ENCODE measurements at places on chromosomes 4 and X.

GRCh38 chr4:87895964-87896621, 63.3 kb downstream of the MEPE start:
- no peak for DNase-seq

- no peak for DNase-seq
Observed at GRCh38 chr4:126405369-126405982, 1090.7 kb downstream of the FAT4 start.

DNA sequence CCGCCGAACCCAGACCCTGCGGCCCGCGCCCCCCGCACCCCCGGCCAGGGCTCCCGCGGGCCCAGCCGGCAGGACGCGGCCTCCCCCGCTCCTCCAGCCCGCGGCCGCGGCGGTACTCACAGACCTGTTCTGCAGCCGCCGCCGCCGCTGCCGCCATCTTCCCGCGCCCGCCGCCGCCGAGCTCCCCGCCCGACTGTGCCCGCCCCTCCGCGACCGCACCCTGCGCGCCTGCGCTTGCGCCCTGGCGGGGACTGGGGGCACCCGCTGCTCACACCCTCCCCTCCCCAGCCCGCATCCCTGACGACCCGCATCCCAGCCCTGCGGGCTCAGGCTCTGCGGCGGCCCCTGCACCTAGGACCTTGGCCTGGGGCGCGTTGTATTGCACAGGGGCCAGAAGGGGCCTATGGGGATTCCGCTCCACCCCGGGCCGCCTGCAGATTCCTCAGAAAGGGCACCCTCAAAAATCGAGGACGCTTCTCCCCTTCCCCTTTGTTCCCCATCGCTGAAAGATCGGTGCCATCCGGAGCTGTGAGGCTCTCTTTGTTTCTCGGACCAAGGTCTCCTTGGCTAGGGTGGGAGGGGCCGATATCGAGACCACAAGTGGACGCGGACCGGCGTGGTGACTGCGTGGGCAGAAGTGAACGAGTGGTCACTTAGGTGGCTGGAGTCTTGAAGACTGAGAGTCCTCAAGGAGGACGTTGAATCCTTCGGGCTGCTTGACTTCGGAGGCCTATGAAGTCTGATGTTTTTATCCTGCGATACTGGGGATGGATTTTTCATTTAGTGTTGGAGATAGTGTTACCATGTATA, at the start of gene SGCB:
TSS of gene SGCB (minus strand) at position 197 of the 810 bp plus-strand sequence. CDS start at position 157, 40 bp downstream.
- no peak for DNase-seq

- peak; percentile 16 for DNase-seq
Observed at GRCh38 chr4:41256740-41257256, at the start of gene UCHL1. TSS of gene UCHL1 (plus strand) at chr4:41256928. CDS start at chr4:41256977, 49 bp downstream.

GRCh38 chrX:46582966-46583365, 9.4 kb downstream of the CHST7 start:
- no peak for DNase-seq

- DNase-seq = no peak
Observed at GRCh38 chr4:6008766-6009385, 9.4 kb downstream of the C4orf50 start.

- peak; percentile 45 for DNase-seq
Observed at GRCh38 chrX:106898462-106898861, 4.7 kb downstream of the RIPPLY1 start.

GRCh38 chr4:156870131-156870530, 101.5 kb downstream of the PDGFC start:
- DNase-seq = no peak

- DNase-seq = no peak
Observed at GRCh38 chrX:134975516-134975915, 15.3 kb upstream of the SMIM10 start.

- DNase-seq = no peak
Observed at GRCh38 chr4:82528074-82528473, 33.7 kb downstream of the TMEM150C start.

DNA sequence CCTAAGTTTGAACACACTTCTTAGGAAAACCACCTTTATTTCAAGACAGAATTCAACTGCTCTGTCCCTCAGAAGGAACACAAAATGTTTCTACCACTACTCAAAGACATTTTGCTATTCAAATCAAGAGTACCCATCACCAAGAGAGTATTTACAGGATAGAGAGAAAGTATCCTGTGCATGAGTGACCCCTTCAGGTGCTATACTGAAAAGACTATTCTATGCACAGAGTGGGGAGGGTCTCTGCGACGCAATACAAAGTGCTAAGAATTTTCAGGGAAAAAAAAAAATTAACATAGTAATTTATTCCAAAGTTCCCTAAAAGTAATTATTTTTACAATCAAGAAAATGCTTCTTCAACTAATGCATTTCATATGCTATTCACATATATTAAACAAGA, 346.4 kb upstream of the FAM241A start:
- no peak for DNase-seq

- peak; percentile 85 for DNase-seq
Observed at GRCh38 chr4:74555231-74555630, 110.3 kb downstream of the AREG start.

DNA sequence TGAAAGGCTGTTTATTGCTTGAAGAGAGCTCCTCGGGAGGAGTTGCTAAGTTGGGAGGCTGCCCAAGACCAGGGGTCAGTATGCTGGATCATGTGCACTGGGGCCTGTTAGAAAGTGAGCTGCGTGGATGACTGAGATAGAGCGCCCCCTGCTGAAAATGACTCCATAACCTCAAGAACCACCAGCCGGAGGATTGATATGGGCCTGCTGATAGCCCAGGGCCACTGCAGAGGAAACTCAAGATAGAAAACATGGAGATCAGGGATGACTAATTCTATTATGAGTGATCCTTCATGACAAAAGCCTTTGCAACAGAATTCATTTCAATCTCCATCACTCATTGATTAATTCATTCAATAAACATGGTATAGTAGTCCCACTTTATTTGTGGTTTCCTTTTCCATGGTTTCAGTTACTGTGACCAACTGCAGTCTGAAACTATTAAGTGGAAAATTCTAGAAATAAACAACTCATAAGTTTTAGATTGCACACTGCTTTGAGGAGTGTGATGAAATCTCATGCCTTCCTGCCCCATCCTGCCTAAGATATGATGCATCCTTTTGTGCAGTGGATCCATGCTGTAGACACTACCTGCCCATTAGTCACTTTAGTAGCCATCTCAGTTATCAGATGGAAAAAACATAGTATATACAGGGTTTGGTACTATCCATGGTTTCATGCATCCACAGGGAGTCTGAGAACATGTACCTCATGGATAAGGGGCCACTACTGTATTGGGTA, 126.7 kb upstream of the MBNL3 start:
- DNase-seq = no peak

DNA sequence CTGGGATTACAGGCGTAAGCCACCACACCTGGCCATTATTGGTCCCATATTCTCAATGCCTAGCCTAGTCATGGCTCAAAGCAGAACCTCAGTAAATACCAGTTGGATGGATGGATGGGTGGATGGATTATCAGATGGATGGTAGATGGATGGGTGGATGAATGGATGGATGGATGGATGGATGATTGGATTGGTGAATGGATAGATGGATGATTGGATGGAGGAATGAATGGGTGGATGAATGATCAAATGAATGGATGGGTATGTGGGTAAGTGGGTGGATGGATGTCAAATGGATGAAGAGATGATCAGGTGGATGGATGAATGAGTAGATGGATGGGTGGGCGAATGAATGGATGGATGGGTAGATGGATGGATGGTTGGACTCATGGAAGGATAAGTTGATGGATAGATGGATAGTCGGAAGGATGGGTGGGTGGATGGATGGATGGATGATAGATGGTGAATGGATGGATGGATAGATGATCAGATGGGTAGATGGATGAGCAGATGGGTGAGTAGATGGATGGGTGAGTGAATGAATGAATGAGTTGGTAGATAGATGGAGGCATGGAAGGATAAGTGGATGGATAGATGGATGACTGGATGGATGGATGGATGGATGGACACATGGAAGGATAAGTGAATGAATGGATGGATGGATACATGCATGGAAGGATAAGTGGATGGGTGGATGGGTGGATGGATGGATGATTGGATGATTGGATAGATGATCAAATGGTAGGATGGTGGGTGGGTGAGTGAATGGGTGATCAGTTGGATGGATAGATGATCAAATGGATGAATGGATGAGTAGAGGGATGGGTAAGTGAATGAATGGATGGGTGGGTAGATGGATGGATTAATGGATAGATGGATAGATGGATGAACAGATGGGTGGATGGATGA, 22.0 kb upstream of the RNF4 start:
- DNase-seq = no peak

GRCh38 chr4:139813881-139814280, 148.3 kb downstream of the MGST2 start:
- DNase-seq = no peak

DNA sequence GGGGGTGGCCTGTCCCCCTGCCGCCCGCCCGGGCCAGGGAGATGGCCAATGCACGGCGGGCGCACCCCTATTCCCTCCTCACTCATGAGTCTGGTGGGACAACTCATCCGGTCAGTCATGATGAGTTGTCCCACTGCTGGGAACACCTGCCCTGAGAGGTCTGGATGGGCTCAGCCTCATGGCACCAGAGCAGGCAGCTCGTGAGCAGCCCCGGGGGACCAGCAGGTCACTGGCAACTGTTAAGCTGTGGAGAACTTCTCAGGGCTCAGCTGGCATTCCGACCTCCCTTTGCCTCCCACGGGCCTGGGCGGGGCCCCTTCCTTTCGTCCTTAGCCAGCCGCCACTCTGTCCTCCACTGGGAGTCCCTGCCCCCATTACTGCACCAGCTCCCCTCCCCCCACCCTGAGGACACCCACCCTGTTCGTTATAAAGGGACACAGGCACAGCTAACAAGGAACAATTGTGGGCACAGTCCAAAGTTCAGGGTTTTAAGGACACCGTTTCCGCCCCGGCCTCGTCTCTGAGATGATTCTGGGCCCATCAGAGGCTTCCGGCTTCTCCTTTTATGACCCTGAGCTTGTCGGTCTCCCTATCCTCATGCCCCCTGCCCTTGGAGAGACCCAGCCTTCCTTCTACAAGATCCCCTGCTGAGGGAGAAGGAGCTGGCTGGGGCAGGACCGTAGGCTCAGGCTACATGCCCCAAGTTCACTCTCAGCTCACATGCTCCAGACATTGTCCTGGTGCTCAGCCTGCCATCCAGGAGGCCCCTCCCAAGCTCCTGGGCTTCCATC, 14.6 kb upstream of the KIAA0232 start:
- DNase-seq = no peak

- DNase-seq = no peak
Observed at GRCh38 chr4:166839615-166840251, 394.6 kb downstream of the SPOCK3 start.

DNA sequence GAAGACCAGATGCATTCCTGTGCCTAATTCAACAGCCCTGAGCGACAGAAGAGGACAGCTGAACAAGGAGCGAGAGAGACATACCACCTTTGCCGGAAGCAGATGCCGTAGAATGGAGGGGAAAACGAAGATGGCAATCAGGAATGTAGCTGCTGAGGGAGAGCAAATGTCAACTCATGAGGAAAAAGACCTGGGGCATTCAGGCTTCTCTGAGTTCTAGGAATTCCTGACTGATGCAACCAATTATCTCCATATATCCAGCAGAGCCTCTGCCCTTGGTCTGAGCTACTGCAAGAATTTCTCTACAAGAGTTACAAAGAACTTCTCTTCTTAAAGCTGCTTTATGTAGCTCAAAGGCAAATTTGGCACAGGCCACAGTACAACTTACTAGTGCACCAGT, 40.5 kb upstream of the INPP4B start:
- DNase-seq = no peak

DNA sequence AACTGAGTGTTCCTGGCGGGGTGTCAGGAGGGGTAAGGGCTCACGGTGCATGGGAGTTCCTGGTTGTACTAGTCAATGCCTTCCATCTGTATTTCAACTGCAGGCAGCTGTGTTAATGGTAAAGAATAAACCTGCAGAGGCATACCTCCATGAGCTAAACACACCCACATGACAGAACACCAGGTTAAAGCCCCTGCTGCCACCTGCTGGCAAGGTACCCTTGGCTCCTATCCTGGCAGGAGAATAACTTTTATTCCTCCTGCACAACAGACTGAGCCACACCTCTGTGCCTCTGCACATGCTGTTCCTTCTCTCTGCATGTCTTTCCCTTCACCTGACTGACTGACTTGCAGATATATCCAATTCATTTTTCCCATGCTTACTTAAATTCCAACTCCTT, 11.1 kb downstream of the ITIH6 start:
- peak; percentile 8 for DNase-seq

DNA sequence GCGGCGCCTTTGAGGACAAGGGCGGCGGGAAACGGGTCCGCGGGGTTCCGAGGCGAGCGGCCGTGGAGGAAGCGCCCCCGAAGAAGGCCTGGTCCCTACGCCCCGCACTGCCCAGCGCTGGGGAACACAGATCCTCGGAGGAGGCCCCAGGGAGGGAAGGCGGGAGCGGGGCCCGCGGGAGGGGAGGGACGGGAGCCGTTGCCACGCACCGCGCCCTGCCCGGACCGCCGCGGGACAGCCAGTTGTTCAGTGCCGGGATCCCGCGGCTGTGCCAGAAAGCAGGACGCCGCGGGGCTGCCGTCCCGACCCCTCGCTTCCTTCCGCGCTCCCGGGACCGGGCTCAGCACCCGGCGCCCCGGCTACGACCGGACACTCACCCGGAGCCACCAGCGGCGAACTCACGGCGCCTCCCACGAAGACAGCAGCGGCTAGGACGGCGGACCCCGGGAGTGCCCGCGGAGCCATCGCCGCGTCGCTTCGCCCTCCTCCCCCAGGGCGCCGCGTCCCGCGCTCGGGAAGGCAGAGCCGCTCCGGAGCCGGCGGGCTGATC, 278 bp downstream of the RELL1 start:
- DNase-seq = no peak

DNA sequence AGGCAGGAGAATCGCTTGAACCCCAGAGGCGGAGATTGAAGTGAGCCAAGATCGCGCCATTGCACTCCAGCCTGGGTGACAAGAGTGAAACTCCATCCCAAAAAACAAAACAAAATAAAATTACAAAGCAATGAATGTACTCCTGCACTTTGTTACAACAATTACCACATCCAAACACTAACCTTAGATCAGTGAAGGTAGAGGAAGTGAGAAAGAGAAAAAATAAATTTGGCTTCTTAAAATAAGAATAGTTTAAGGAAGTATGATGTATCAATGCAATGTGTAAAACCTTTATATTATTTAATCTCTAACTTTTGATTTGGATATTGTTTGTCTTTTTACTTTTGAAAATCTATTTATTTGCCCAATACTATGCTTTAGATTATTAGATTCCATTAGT, 21.7 kb upstream of the CSN1S1 start:
- no peak for DNase-seq

- no peak for DNase-seq
Observed at GRCh38 chr4:54643958-54644751, 13.6 kb upstream of the KIT start.

DNA sequence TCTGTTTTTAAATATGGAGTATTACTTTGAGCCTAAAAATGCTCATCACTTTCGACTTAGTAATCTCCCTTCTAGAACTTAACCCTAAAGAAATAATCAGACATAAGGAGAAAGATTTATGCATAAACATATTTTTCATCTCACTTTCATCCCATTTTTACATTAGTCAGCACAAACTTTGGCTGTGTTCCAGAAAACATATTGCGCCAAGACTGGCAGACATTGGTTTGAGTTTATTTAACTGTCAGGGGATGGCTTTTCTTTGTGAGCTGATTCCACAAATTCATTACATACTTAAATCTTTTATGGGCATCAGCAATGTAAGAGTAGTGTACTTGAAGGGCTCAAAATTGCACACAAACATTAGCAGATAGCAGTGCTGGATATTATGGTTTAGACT, 23.7 kb downstream of the MAOA start:
- DNase-seq = no peak

GRCh38 chr4:160009656-160010493, 907.0 kb downstream of the RAPGEF2 start:
- no peak for DNase-seq

- DNase-seq = no peak
Observed at GRCh38 chrX:19889582-19890342, 2.4 kb upstream of the SH3KBP1 start.

- DNase-seq = no peak
Observed at GRCh38 chr4:99863804-99864203, 30.4 kb downstream of the LAMTOR3 start.

Data from NCI-H2029 (cell line).